Activated naive CD8-positive, alpha-beta T cell treated with anti-CD3 and anti-CD28 coated beads for 36 hours (primary cell): ENCODE measurements at places on chromosomes 11 and 22.
A peak's percentile ranks its signal among the peaks of the same experiment; 100 is the strongest.

DNA sequence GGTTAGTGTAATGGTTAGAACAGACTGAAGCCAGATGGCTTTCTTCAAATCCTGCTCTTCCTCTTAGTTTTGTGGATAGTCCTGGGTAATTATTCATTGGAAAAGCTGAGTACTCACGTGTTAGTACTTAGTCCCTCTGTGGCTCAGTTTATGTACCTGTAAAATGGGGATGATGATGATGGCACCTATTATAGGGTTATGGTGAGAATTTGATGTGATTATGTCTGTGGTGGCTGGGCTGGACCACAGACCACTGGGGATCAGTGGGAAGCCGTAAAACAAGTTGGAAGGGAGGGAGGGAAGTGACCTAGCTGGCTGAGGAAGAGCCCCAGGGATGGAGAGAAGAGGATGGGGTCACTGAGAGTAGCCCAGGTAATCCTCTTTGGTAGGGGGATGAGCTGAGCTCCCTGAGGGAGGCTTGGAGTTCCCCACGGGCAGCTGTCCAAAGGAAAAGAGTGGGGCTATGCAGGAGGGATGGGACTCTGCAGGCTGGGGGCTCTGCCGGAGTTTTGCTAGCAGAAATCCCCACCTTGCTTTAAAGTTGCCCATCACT, 19.8 kb downstream of the ARHGEF17 start:
- no peak for DNase-seq

GRCh38 chr22:21103633-21104032, 57.9 kb downstream of the LRRC74B start:
- no peak for DNase-seq

DNA sequence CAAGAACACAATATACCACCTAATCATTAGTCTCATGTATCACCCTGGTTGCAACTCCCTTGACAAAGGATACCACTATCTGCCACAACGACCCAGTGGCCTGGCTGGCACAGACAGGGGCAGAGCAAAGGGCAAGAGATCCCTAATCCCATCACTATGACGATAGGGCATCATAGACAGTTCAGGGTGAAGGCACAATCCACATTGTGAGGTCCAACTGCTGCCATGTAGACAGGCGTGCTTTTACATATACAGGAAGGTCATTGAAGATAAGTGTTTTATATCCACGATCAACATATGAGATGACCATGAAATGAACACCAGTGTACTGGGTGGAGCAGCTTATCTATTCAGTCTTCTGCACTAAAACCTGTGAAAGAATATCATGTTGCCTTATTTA, 94.6 kb downstream of the IGLL1 start:
- no peak for DNase-seq

DNA sequence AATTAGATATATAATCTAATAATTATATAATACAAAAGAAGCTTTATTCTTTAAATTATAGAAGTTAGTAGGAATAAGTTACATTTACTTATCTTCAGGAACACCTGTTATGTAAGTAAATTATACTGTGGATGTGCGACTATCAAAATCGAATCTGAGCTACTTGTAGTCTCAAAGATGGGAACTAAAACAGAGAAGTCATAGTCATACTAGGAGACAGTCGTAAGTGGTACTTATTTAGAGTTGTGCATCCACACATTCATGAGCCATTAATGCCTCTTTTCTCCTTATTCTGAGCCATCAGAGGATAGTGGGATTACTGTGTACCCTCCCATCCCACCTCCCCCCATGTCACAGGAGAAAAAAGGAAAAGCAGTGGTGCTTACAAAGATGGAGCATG, 114.4 kb downstream of the CADM1 start:
- no peak for DNase-seq

GRCh38 chr11:5967708-5968107, 586 bp downstream of the OR56A5 start:
- no peak for DNase-seq

DNA sequence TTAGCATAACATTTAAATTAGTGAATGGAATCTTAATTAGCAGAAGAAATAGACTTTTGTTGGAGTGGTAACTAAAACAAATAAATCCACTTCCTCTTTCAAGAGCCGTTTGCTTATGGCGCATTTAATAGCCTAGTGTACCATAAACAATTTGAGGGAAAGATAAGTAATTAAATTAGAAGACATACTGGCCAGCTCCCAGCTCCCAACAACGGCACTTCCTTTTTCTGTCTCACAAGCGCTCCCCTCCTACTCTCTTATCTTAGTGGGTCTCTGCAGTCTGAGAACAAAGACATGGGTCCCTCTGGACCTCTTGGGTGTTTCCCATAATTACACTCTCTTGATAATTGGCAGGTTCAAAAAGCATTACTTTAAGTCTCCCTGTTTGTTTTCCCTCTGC, 146.0 kb downstream of the OPCML start:
- no peak for DNase-seq

GRCh38 chr11:110654456-110654855, 57.8 kb downstream of the ARHGAP20 start:
- DNase-seq, result no peak

DNA sequence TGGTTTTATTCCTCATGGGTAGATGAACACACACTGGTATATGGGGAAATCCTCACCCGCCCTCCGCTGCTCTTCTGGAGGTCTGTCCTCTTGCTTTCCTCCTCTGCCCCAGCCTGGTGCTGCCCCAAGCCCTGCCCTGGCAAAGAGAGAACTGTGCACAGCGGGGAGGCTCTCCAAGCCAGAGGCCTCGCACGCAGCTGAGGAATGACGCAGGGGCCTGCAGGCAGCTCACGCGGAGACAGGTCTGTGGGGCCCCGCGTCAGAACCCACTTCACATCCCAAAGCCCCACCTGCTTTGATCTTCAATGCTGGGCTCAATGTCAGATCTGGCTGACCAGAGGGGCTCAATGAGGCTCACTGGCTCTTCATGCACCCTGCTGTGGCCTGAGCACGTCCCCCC, 10.0 kb downstream of the GATD1 start:
- DNase-seq, result no peak

DNA sequence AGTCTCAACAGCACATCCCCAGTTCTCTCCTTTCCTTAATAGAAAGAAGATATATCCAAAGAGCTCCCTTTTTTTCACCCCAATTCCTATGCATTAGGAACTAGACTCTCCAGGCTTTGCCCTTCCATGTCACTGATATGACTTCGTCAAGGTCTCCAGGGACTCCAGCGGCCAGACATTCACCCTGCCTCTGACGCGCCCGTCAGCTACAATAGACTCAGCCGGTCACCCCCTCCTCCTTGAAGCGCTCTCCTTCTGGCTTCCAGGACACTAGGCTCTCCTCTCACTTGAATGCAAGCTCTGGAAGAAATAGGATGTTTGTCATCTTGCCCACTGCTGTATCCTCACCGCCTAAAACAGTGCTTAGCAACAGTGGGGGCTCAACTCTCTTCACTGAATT, 14.9 kb upstream of the ELFN2 start:
- no peak for DNase-seq

DNA sequence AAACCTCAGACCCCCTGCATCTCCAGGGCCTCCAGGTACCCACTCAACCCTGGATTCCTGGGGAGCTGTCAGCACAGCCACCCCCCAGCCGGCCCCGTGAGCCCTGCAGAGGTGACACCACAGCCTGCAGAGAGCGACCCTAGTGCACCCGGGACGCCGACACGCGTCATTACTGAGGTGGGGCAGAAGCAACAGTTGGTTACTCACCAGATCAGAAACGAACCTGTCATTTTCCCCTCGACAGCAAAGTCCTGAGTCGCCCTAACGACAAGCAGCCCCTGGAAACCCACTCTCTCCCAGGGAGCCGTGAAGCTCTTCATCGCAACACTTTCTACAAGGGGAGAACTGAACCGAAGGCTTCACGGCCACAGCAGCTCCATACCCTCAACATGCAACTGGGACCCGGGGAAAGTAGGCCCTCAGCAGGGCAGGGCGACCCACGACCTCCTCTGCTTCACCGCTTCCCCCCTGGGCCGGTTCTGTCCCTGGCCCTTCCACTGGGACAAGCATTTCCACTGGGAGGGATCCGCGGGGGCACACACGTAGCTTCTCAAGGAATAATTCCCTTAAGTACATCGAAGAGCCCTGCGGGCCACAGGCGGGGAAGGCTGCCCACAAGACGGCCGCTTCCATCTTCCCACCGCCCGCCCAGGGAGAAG, 1.6 kb downstream of the BRD1 start:
- peak; percentile 78 for DNase-seq

GRCh38 chr11:132396318-132396717, 1025.9 kb downstream of the NTM start:
- DNase-seq, result no peak

DNA sequence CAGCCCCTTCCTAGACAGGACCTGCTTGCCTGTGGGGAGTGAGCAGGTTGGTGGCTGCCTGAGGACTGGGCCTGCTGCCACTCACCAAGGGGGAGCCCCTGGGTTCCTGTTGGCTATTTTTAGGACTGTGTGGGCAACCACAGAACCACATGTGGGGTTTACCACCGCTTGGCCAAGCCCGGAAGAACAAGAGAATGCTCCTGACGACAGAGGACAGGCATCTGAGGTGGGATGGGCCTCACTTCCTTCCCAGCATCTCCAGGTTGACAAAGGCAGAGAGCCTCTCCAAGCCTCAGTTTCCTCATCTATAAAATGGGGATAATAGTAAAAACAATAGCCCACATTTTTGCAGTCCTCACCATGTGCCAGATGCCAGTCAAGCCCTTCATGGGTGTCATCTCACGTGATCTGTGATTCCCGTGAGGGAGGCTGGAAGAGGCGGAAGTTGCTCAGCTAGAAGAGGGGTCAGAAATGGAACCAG, 43.6 kb downstream of the LRRC32 start:
- peak; percentile 83 for DNase-seq

- peak; percentile 67 for DNase-seq
Observed at GRCh38 chr11:35126000-35126878, 12.7 kb upstream of the CD44 start.

DNA sequence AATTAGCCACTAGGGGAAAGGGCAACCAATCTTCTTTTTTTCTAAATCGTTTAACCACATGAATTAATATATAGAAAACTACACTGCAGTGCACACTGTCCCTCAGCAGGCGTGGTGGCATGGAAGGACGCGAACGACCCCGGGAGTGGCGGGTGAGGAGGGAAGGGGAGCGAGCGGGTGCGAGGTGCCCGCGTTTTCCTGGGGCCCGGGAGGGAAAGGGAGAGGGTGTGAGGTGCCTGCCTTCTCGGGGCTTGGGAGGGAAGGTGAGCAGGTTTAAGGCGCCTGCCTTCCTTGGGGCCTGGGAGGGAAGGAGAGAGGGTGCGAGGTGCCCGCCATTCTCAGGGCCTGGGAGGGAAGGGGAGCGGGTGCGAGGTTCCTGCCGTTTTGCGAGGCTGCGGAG, 765 bp downstream of the GAB4 start:
- DNase-seq, result no peak

- peak; percentile 80 for DNase-seq
Observed at GRCh38 chr22:38398609-38399461, 56.2 kb downstream of the KCNJ4 start.

GRCh38 chr11:19080579-19080993, 20.1 kb upstream of the MRGPRX2 start:
- DNase-seq, result no peak

- DNase-seq, result no peak
Observed at GRCh38 chr11:68469122-68469521, 8.6 kb downstream of the PPP6R3 start.
